Tibial nerve (tissue), 4 donors: ENCODE measurements at places on chromosomes 7 and 10. TPM values are rescaled to one million over a fixed set of nuclear protein-coding genes. Genes with fewer than 3 reads are reported as not detected.

DNA sequence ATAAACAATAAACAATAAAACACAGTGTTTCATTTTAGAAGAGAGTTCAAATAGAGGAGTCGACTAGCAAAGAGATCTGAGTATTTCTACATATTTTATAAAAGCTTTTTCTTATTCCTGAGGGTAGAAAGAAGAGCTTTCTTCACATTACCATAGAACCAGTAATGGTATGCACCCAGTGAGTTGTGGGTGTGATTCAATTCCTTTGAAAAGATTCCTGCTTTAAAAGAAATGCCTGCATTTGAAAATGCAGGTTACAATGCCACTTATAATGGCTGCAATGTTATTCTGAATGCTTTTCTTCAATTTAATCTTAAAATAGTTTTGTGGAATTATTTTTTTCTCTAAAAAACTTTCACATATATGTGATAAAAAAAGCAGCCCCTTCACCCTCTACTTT, 178.1 kb downstream of the CDC14C start:
- H3K36me3 ChIP-seq, result no peaks in the 10 kb centered on the region
- no peak overlapping the region for H3K27ac ChIP-seq

DNA sequence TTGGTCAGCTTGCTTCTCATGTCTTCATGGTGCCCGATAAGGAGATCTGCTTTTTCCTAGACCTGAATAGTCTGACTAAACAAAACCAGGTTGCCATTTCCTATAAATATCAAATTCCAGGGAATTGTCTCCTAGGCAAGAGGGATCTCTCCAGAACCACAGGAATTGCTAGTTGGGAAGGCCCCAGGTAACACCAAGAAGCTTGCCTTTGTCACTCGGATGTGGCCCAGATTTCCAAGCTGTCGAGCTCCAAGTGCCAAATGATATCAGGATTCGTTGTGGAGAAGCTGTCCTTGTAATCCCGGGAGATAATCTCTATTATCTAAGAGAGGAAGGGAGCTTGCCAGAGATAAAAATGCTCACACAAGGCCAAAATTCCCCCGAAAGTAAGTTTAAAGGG, 1288.5 kb upstream of the AUTS2 start:
- H3K27me3 ChIP-seq, result no peaks in the 10 kb centered on the region
- no peaks in the 10 kb centered on the region for H3K4me1 ChIP-seq
- no peak for DNase-seq
- no peak overlapping the region for H3K4me3 ChIP-seq
- H3K36me3 ChIP-seq, result no peaks in the 10 kb centered on the region

- no peak overlapping the region for H3K27ac ChIP-seq
- H3K4me3 ChIP-seq, result no peak overlapping the region
- DNase-seq, result no peak
- no peaks in the 10 kb centered on the region for H3K27me3 ChIP-seq
- H3K36me3 ChIP-seq, result no peaks in the 10 kb centered on the region
Observed at GRCh38 chr10:124329362-124329761, 89.4 kb downstream of the OAT start.

The FGL2 gene
- 150 TPM for total RNA-seq
